ENCODE measurements at places on chromosomes 2 and 18.
A peak's percentile ranks its signal among the peaks of the same experiment; 100 is the strongest.

DNA sequence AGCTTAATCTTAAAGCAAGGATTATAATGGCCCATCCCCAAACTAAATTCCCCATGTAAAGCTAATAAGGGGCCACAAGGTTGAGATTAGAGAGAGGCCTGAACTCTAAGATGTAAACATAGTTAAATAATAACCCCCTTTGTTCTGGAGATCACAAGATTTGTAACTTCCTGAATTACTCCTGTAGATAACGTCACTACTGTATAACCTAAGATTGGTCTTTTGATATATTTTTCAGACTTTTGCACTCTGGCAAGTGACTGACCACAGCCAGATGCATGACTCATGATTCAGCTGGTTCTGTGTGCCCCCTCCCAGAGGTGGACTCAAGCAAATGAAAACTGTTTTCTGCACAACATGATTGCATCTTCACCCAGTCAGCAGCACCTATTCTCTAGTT is 686.0 kb upstream of the DDX18 start:
- DNase-seq: no peak

DNA sequence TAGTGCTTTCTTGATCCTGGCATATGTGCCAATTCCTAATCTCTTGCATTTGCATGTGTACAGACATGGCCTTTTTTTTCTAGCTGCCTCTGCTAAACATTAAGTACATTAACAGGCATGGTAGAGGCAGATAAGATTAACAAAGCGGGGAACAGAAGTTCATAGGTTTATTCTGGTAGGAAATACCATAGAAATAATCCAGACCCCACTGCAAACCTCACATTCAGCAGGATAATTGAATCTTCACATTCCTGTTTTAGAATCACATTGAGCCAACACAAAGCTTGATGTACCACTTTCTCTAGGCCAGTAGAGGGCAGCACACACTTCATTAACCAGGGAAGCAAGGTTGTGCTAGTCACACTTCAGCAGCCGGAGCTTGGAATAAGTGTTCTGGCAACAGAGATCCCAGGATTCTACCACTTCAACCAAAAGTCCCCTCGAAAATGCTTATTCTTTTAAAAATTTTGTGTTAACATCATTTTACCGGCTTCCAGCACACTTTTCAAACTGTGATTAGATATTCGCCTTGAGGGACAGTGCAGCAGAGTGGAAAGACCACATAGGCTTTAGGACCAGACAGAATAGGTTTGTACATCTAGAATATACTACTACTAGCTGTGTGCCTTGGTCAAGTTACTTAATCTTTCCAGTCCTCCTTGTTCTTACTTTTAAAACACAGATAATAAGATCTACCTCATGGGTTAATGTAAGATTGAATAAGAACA is 420.2 kb upstream of the CHST9 start:
- DNase-seq: peak; percentile 89

DNA sequence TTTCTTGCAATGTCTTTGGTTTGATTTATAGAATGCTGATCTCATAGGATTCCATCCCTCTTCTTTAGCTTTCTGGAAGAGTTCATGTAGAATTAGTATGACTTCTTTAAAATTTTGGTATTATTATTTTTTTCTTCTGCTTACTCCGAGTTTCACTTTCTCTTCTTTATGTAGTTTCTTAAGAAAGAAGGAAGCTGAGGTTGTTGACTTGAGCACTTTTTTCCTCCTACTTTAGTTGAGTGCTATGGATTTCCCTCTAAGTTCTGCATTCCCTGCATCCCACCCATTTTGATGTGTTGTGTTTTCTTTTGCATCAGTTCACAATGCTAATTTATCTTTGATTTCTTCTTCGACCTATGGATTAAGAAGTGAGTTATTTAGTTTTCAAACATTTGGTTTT is 78.9 kb upstream of the SPRED2 start:
- no peak for DNase-seq

DNA sequence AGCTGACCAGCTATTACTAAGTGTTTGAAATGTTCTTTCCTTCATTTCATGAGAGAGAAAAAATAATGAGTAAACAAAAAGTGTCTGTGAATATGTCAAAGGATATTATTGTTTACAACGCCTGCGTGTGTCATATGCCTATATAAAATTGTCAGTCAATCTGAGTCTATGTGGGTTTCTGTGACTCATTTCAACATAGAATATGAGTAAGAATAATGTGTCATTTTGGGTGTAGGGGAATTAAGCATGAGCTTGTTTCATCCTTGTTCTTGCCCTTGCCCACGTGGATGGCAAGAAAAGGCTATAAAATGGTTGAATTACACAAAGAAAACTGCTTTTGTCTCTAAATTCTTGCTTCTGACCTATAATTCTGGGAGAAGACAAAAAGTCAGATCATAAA is 466.0 kb downstream of the PTH2R start:
- no peak for DNase-seq

GRCh38 chr2:234257859-234258561 is 207.5 kb downstream of the SPP2 start:
- DNase-seq: peak; percentile 68

- no peak for DNase-seq
Observed at GRCh38 chr2:30691948-30692828, 115.1 kb downstream of the CAPN13 start.

- no peak for DNase-seq
Observed at GRCh38 chr2:235776531-235776930, 282.7 kb downstream of the AGAP1 start.

DNA sequence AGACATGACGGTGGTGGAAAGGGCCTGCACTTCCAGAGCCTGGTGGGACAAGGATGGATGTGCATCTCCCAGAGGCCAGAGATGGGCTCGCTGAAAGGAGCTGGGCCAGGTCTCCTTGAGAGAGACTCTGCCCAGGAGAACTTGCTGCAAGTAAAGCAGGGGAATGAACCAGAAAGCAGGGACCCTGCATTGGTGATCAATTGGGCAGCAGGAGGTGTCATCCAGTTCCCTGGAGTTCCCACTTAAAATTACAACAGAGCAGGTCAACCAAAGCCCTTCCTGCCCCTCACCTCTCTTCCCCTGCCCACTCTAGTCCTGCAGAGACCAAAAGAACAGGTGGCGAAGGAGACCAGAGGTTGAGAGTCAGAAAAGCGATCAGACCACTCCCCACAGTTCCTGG is 69.7 kb upstream of the CAB39 start:
- DNase-seq: no peak

DNA sequence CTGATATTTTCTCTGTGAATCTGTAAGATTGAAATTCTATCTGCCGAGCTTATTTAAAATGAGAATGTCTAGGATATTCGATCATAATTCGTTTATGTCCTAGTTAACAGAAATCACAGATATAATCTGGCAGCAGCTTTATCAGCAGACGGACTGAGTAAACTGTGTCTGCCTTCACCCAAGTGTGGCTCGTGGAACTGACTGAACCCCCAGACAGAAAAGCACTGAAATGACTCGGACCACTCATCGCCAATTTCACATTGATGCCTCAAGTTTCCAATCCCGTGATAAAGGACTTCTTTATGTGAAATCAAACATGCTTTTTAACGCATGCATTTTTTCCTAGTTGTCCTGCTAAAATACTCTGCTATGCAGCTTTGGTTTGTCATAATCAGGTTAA is 15.9 kb downstream of the TNFRSF11A start:
- DNase-seq: no peak

DNA sequence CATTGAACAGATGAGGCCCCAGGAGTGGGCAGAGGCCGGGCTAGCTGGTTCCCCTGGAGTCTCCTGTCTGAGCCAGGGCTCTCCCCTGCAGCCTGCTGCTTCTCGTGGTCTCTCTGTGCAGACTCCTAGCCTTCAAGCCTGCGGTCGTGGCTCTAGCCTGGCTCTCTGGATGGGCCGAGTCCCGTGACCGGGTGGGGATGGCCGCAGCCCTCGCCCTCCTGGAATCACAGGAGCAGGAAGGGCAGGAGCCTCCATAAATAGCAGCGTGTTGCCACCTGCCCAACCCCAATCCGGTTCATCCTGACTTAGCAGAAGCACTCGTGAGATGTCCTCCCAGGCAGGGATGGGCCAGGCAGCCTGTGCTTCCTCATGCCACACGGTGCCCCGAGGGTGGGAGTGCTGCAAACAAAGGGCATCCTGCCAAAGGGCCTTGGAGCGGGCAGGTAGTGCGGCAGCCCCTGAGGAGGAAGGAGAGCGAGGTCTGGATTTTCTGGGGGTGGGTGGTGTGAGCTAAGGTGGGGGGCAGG is 43.9 kb downstream of the FOSL2 start:
- no peak for DNase-seq

DNA sequence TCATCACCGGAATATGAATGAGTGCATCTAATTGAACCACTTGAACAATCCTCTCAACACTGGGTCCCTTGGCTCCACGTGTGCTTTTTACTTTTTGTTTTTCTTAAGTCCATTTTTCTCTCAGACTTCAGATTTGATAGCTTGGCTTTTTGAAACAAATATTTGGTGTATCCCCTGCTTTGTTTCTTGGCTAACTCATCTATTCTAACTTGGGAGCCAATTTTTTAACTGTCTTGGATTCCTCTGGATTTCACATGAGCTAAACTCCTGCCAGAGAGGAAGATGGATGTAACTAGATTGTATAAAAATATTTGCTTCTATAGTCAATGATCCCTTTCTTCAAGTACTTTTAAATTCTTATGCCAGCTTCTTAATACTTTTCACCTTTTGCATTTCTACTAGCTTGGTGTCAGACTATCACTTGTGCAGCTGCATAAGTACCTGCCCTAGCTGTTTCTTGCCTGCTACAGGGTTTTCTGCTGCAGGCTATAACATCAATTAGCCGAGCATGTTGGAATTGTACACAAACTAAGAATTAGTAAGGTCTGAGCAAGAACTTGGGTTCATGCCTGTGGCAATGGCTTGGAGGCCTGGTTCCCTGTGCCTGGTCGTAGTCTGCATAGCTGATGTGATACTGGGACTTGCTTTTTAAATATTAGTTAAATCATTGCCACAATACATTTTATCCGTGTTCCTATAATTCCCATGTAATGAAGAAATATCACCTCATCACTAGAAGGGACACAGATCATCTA is 281.5 kb downstream of the EN1 start:
- DNase-seq: peak; percentile 89

DNA sequence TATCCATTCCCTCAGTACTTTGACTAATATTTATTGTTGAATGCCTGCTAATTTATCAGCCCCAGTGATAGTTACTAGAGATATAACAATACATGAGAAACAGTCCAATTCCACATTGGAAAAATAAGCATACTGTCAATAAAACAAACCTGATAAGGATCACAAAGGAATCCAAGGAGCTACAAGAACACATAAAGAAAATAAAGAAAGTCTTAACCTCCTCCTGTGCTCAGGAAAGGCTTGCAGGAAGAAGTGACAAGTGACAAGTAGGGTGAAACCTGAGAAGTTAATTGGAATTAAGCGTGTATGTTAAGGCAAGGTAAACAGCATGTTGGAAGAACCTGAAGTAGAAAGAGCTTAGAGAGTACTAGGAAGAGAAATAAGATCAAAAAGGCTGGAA is 20.3 kb upstream of the ASNSD1 start:
- DNase-seq: no peak

DNA sequence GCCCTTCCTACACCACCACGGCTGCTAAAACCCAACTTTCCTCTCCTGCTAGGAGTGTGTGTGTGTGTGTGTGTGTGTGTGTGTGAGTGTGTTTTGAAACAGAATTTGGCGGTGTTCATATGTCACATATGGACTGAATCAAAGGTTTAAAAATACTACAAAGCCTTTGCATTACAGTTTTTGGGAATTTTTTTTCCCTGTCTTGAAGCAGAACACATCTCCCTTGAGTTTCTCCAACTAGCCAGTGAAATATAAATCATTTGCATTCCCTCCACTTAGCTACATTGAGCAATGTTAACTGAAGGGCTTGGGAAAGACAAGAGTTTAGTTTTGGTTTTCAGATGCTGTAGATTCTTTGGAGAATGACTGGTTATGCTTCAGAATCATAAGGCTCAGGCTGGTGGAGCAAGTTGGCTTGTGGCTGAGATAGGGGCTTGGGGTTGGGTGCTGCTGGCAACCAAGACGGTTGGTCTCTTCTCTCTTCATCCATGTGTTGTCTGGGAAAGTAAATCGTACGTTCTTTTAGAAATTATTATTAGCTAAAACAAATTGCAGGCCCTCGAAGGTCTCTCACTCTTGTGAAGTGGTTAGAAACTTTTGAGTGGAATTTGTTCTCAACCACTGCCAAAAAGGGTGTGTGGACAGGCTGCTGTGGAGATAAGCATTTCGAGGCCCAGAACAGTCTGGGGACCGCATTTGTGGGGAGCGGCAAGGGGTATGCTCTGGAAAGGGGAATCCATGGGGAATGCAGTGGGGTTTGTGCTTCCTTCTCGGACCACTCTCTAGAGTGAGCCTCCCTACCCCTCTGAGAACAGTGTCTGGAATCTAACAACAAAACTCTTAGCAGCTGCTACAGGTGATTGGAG is 1.4 kb downstream of the NRP2 start:
- peak; percentile 91 for DNase-seq

GRCh38 chr2:99880148-99880963 is 262.0 kb downstream of the AFF3 start:
- peak; percentile 27 for DNase-seq

GRCh38 chr2:80459028-80459427 is 154.5 kb upstream of the LRRTM1 start:
- DNase-seq: no peak

DNA sequence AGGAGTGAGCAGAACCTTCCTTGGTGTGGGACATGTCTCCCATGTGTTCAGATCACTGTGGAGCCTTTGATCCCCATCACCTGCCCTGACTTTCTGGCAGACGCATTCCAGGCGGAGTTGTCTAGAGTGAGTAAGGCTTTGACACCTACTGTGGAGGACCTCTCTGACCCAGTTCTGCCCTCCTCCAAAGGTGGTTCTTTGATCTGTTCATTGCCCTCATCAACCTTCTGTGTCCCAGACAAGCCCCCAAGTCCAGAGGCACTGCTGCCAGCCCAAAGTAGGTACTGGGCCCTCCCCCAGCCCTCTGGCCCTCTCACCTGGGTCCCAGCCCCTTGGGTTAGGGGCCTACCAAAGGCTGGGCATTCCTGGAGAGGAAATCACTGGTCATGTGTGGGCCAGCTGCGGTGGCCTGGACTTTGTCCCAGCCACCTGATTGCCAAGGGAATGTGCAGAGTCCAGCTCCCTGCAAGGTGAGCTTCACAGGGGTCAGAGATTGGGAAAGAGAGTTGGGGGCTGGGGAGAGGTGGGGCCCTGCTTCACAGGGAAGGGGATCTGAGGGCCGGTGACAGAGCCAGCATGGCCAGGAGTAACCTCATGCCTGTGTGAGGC is 12.1 kb upstream of the FAHD2A start:
- DNase-seq: no peak

- DNase-seq: no peak
Observed at GRCh38 chr2:112936927-112937232, 25.9 kb downstream of the IL37 start.

- no peak for DNase-seq
Observed at GRCh38 chr18:57956491-57956890, 87.5 kb upstream of the NEDD4L start.

- DNase-seq: no peak
Observed at GRCh38 chr2:39632876-39633275, 32.8 kb upstream of the TMEM178A start.

- no peak for DNase-seq
Observed at GRCh38 chr2:1590596-1591460, 153.5 kb downstream of the PXDN start.

- DNase-seq: no peak
Observed at GRCh38 chr18:25518716-25519053, 166.7 kb upstream of the ZNF521 start.

GRCh38 chr2:43180897-43181296 is 45.5 kb downstream of the ZFP36L2 start:
- no peak for DNase-seq

GRCh38 chr2:105768961-105769452 is 24.3 kb downstream of the NCK2 start:
- peak; percentile 56 for DNase-seq

Measured in muscle of leg (tissue), 16 donors.